GM10248 (cell line): ENCODE measurements at places on chromosomes 7 and 10.

GRCh38 chr10:47363781-47364180 lies 15.6 kb downstream of the RBP3 start:
- DNase-seq, result no peak

GRCh38 chr10:34845070-34845469 lies 30.0 kb upstream of the PARD3 start:
- no peak for DNase-seq

- DNase-seq, result peak; percentile 13
These were observed 41.8 kb downstream of the ASZ1 start for GRCh38 chr7:117385363-117386109.

DNA sequence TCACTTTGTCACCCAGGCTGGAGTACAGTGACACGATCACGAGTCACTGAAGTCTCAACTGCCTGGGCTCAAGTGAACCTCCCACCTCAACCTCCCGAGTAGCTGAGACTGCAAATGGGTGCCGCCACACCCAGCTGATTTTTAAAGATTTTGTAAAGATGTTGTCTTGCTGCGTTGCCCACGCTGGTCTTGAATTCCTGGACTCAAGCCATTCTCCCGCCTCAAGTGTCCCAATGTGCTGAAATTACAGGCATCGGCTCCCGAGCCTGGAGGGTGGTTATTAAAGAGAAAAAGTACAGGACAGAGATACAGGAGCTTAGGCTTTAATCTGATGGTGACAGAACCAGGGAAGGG lies 55.1 kb downstream of the KCTD7 start:
- no peak for DNase-seq

DNA sequence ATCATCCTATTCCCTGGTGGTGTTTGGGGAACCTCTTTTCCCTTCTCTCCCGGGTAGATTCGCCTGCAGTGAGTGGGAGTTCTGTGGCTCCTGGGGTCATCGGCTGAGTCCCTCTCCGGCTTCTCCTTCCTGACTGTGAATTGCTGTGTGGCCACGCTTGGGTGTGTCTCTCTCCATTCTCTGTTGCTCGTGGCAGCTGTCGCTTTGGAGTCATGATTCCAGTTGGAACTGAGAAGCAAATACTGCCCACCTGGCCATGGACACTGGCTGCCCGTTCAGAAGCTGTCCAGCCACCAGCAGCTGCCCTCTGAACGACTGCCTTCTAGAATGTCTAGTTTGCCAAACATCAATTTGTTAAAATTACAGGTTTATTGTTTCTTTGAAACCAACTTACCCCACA lies 23.1 kb upstream of the PITRM1 start:
- no peak for DNase-seq

DNA sequence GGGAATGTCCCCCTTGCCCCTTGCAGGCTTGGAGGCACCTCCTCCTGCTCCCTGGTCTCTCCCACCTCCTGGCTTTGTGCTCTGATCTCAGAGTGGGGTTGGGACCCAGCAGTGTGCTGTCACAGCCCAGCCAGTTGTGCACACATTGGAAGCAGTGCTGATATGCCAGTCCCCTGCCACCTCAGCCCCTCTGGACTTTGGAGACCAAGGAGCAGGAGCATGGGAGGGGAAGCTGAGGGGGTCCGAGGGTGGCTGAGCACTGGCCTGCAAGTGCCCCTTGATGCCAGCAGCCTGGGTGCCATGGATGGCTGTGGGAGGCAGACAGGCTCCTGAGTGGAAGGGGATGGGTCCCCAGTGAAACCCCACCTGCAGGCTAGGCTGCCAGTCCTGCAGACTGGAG lies 235.4 kb downstream of the ZNF716 start:
- no peak for DNase-seq

- DNase-seq, result no peak
These were observed 91.5 kb downstream of the MCU start for GRCh38 chr10:72783410-72783833.

DNA sequence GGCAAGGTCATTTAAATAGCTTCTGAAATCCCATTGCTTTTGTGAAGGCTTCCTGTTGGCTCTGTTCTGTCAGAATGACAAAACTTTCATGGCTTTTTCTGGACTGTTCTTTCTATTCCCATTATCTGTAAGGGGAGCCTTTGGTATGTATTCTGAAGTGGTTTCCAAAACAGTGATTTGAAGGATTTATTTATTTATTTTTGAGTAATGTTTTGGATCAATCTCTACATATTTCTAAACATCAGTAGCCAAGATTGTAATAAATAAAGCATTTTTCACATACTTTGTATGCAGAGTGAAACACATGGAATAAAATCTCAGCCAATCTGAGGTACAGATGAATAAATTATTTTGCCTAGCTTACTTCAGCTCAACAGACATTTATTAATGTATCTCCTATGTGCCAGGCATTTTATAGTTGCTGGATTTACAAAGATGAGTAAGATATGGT lies 121.1 kb downstream of the BBS9 start:
- DNase-seq, result no peak

DNA sequence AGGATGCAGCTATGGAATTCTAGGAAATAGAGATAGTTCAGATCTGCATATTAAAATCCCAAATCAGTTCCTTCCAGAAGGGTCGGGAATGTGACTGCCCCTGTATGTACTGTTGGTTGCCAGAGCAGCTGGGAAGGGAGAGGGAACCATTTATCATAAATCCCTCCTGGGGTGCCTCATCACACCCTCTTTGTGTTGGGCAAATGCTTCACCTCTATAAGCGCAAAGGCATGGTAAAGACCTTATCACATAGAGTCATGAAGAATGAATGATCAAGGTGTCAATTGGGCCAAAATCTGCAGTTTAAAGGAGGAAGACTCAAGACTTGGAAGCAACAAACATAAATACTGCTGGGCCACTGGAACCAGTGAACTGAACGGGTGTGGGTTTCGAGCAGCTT lies 65.0 kb downstream of the FRMD4A start:
- no peak for DNase-seq
